PC-9 (cell line): ENCODE measurements at places on chromosomes 2 and 18.

DNA sequence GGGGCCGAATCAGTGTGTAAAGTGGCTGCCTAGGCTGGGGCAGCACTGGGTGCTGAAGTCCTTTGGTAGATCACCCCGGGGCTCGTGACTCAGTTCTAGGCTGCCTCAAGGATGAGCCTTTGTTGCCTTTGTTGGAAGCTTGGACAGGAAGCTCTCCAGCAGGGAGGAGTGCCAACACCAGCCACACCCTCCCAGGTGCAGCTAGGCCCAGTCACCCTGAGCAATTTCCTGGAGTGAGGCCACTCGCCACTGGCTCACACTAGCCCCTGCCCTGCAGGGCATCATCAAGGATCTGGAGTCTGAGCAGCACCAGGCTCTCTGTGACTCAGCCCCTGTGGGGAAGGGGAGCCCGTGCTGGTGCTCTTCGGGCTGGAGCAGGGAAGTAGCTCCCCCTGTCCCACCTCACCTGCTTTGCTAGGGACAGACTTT, 6.7 kb upstream of the SDC1 start:
- peak; percentile 100 for DNase-seq

GRCh38 chr2:69781321-69782248, 39.7 kb downstream of the ANXA4 start:
- peak; percentile 33 for DNase-seq

DNA sequence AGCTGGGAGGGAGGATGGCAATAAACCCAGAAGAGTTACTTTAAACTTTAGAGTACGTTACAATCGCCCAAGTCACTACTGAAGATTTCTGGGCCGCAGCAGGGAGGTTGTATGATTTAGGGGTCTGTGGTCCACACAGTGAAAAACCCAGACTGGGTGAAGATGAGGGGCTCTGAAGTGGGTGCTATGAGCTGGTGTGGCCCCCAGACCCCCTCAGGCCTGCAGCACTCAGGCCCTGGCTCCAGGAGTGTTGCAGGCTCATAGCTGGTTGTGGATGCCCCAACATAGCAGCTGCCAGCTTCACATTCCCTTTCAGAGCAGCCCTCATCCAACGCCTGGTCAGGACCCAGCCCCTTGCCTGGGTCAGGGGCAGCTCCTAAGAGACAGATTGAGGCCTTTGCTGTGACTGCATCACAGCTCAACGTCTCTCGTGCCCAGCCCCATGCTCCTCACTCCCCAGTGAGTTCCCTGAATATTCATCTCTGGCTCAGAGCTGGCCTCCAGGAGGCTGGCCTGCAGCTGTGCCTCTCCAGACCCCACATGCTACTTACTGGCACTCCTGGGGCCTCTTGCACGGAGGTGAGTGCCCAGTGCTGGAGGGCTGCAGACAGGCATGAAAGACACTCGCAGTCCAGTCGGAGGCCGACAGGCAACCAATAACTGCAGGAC, 94.5 kb upstream of the MYCN start:
- no peak for DNase-seq

- DNase-seq: no peak
Observed at GRCh38 chr18:13501891-13502290, 224.5 kb downstream of the FAM210A start.

DNA sequence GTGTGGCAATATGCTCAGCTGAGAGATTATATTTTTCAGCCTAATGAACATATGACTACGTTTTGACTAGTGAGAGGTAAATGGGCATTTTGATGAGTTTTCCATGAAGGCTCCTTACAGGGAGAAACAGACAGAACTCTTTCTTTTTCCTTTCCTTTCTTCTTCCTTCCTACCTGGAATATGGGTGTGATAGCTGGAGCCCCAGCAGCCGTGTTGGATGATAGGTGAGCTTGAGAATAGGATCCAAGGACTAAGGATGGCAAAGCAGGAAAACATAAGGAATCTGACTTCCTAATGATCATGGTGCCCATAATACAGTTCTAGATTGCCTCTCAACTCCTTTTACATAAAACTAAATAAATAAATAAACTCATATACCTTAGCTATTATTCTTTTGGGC, 124.0 kb downstream of the MAIP1 start:
- no peak for DNase-seq

GRCh38 chr2:109048163-109048562, 59.1 kb upstream of the EDAR start:
- DNase-seq: no peak
